ENCODE measurements at places on chromosomes 5 and 9.

GRCh38 chr5:21419383-21419782 lies 1431.4 kb upstream of the CDH18 start:
- no peak for DNase-seq

DNA sequence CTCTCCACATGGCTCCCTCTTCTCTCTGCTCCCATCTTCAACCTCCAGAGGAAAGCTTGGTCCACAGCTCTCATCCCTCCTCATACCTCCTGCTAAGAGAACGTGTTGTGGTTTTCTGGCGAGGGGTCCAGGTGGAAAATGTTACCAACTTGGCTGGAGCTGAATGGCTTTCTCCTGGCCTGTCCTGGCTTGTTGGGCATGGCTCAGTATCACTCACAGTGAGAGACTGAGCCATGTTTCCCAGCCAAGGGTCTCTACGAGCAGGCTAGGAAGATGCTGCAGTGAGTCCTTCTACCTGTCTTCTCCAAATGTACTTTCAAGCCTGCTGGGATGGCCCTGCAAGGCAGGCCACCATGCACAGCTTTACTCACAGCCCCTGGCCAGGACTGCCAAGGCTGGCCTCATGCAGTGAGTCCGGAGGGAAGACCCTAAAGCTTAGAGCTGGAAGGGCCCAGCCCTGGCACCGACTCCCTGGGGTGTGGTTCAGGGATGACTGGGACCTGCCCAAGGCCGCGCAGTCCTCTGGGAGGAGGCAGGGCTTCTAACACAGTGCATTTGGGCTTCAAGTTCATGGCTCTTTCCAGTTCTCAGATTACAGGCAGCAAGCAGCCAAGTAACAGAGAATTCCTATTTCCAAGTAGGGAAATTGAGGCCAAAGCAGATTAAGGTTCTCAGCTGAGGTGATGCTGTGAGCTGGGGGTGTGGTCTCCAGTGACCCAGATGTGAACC lies 59.5 kb downstream of the COL27A1 start:
- no peak for DNase-seq

DNA sequence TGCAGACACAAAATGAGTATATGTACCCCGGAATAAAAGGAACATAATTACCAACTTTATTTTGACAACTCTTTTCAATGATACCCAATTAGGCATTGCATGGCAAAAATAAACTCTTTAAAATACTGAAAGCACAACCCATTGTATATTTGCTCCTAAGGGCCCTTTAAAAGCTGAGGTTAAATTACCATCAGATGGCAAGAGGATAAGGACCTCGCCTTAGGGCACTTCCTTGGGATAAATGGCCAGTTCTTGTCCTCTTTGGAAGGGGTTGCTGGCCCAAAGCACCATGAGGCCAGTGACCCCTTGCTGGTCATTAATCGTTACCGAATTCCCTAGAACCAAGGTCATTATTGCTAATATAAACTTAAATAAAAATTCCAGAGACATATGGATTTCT lies 46.0 kb downstream of the EBF1 start:
- DNase-seq, result no peak

GRCh38 chr5:135190416-135191083 lies 156.5 kb upstream of the PITX1 start:
- DNase-seq, result no peak

GRCh38 chr9:134358662-134359319 lies 32.5 kb downstream of the RXRA start:
- no peak for DNase-seq

- no peak for DNase-seq
Measured at GRCh38 chr9:73423891-73424290, 272.2 kb downstream of the ANXA1 start.

GRCh38 chr5:1004461-1005248 lies 3.9 kb upstream of the NKD2 start:
- DNase-seq, result no peak

DNA sequence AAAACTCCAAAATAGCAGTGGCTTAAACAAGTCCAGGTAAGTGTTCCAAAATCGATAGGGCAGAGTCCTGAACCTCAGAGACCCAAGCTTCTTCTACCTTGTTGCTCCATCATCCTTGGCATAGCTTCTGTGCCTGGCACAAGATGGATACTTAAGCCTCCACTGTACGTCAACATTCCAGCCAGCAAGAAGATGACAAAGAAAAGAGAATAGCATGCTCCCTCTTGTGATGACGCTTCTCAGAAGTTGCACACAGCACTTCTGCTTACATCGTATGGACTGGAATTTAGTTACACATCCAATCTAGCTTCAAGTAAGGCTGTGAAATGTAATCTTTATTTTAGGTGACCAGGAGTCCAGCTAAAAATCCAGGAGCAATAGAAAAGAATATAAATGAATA lies 227.4 kb downstream of the ESM1 start:
- no peak for DNase-seq

GRCh38 chr5:61744690-61745619 lies 412.9 kb downstream of the ZSWIM6 start:
- no peak for DNase-seq

GRCh38 chr5:73328640-73329039 lies 119.9 kb downstream of the FOXD1 start:
- no peak for DNase-seq

DNA sequence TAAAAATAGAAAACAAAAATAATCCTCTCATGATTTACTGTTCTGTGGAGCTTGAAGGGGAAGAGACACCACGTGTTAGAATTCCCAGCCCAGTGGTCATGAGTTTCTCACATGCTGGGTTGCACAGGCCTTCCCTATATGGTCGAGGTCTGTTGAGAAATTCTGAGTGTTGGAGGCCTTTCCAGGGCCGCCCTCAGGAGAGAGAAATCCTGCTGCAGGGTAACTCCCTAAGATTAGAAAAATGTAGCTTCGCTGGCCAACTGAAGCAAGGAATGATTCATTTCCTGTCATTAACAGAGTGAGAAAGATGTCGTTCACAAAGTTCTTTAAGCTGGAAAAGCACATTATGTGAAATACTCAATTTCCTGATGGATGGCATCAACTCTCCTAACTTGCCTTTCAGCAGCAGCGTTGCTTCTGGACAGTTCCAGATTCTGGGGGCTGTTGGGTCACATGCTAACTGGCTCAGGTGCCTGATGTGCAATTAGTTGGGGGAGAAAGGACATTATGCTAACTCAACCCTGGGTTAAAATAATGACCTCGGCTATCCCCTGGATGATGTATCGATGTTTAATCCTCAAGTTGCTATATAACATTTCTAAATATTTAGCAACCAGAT lies 104.8 kb upstream of the CD180 start:
- DNase-seq, result peak; percentile 87

DNA sequence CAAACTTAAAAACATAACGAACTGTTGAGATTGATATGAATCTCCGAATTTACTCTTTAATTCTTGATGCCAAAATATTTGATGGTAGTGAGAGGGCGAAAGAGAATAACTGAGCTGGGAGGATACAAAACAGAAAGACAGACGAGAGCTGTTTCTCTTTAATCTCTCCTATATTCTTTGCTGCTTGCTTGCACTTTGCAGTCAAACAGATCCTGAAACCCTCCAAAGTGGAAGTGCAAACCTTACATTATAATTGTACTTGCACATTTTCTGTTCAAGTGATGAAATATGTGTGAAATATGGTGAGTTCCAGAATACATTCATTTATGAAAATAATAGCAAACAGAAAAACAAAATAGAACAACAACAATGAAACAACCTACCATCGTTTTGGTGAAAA lies 63.8 kb downstream of the PAM start:
- DNase-seq, result no peak

GRCh38 chr5:20300110-20300509 lies 312.1 kb upstream of the CDH18 start:
- DNase-seq, result no peak

DNA sequence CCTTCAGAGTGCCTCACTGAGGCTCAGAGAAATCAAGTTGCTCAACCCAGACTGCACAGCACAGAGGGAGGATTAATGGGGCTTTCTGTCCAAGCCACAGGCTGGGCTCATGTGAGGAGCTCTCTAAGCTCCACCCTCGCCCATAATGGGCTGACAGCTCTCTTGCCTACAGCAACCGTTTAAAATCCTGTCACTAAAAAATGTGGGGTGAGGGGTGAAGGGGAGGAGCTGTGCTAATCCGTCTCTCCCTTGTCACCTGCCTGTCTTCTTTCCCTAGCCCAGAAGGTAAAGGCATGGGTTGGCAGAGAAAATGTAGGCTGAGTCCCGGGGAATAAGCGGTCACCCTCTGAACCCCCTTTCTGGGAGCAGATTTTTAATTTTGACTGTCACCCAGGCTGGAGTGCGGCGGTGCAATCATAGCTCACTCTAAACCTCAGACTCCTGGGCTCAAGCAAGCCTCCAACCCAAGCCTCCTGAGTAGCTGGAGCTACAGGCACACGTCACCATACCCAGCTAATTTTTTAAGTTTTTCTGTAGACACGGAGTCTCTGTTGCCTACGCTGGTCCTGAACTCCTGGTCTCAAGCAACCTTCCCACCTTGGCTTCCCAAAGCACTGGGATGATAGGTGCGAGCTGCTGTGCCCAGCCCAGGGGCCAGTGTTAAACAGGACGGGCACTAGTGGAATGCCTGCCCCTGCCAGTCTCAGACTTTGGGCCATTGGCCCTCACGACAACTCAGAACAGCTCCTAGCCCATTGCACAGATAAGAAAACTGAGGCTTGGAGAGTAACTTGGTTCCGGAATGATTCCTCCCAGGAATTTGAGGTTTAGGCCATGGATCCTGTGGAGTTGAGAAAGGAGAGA lies 89.5 kb downstream of the LMX1B start:
- no peak for DNase-seq

DNA sequence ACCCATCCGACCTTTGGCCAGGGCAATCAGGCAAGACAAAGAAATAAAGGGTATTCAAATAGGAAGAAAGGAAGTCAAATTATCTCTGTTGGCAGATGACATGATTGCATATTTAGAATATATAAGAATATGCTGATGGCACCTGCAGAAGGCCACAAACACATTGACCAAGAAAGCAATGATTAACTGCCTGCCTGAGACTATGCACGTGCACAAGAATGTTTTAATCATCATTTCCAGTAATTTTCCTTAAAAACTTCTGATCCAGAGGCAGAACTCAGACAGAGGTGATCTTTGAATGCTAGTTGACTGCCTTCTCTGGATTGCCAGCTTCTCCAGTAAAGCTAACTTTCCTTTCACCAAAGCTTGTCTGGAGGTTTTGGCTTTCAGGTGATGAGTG lies 260.2 kb downstream of the DTWD2 start:
- DNase-seq, result no peak

DNA sequence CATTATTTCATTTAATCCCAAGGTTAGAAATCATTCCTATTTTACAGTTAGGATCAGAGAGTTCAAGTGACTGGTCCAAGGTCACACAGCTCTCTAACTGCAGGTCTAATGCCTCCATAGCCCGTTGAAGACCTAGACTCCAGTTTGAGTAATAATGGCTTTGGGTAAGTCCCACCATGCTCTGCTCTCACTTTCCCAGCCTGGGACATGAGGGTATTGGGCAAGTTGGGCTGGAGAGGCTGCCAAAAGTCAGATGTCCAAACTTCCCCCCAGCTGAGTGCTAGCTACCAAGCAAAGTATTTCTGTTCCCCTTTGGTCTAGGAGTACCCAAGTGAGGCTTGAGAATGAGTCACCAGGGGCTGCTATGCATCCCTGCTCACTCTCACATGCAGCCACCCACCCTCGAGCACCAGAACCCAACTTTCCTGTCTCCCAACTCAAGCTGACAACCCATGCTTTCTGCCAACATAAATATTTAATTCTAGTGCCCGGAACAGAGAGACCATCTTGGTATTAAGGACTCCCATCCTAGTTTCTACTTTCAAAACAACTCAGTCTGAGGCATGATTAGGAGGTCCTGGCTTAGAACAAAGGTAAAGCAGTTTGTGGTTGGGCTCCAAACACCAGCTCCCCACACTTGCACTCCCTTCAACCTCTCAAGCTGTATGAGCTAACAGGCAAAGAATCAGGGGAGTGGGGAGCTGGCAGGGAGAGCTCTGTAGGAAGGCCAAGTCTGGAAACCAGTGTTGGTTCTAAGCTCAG lies 236.5 kb upstream of the TRIM32 start:
- DNase-seq, result peak; percentile 77

DNA sequence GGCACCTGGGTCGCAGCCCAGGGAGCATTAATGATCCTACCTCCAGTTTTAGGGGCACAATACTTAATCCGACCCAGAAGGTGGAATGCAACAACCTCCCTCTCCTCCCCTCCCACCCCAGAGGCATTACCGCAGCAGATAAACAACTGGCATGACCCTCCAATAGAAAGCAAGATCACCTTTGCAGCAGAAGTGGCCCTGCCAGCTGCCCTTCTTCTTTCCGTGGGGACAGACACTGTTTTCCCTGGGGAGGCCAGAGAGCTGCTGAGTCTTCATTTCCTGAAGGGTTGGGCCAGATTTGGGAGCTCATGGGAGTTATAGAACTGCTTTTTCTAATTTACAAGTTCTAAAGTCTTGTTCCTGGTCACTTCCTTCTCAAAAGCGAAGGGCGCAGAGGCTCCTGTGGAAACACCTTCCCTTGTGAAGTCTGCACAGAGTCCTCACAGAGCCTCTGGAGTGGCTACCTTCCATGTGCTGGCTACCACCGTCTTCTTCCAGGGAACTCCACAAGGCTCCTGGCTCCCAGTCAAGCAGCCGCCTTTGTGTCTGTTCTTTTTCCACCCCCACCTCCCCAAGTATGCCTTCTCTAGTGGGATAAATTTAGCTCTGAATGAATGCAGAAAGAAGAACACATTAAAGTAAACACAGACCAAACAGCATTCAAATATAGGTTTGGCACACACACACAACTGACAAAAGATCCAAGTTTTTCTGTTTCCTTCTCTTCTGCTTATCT lies 8.0 kb upstream of the PALM2AKAP2 start:
- no peak for DNase-seq

DNA sequence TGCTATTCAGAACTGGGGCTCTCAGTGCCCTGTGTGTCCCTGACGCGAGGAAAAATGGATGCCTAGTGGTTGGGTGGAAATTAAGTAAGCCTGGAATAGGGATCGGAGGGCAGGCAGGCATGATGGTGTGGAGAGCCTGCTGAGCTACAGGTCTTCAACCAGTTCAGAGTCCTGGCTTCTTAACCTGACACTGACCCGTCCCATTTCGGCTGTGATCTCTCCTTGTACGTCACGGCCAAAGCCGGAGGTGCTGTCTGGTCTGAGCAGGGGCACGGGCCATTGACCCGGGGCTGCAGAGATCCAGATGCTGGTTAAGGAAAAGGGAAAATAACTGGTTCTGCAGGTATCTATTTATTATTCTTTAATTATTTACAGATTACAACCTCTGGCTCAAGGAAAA lies 27.9 kb downstream of the RHOBTB3 start:
- no peak for DNase-seq

GRCh38 chr5:160835376-160835775 lies 16.6 kb downstream of the ATP10B start:
- no peak for DNase-seq

- DNase-seq, result no peak
Measured at GRCh38 chr9:129628709-129629108, 2.7 kb downstream of the NTMT1 start.

DNA sequence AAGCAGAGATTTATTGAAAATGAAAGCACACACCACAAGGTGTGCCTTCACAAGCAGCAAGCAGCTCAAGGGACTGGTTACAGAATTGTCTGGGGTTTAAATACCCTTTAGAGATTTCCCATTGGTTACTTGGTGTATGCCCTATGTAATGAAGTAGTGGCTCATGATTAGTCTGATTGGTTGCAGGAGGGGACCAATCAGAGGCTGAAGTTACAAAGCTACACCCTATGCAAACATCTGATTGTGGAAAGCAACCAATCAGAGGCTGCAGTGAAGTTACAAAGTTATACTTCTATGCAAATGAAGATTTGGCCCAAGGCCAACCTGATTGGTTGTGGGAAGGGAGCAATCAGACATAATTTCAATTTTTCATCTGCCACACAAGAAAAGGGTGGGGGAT lies 119.9 kb downstream of the C9orf152 start:
- DNase-seq, result no peak

All from kidney epithelial cell (primary cell).